ENCODE measurements at places on chromosomes 2 and 18.
A peak's percentile ranks its signal among the peaks of the same experiment; 100 is the strongest.

DNA sequence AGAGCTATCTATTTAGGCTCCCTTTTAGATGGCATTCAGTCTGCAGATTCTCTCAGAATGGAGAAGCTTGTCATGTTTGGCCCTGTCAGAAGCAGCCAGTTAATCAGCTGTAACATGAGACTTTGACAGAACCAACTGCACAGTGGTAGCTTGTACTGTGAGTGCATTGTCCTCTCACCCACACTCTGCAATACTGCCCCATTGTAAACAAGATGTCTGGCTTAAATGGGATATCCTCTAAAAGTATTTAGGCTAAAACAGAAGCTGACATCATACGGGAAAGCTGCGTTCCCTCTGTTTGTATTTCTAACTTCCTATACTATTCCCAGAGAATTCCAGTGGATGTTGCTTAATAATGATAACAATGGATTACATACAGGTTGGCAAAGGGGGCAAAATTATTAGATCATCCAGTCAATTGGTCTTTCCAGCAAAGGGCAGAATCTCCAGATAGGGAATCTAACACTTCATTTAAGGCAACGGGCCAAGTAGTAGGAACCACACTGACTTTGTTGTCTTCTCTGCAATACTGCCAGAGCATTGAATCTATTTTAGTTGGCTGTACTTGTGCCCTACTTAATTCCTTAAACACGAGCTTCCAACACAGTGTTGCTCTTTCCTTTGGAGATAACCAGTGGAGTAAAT is 15.4 kb upstream of the STAT4 start:
- no peak for DNase-seq

DNA sequence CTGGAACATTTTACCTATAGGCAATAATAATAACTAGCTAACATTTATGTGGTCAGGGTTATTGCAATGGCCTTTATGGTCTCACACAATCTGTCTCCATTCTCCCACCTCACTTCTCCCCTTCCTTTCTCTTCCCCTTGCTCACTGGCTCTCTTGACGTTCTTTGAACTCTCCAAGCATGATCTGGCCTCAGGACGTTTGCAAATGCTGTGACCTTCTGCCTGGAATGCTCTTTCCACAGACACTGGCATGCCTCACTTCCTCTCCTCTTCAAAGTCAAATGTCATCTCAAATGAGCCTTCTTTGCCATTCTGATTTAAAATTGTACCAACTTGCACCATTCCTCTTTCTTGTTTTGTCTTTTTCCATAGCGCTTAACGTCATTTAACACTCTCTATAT is 25.3 kb upstream of the GCG start:
- DNase-seq: no peak

DNA sequence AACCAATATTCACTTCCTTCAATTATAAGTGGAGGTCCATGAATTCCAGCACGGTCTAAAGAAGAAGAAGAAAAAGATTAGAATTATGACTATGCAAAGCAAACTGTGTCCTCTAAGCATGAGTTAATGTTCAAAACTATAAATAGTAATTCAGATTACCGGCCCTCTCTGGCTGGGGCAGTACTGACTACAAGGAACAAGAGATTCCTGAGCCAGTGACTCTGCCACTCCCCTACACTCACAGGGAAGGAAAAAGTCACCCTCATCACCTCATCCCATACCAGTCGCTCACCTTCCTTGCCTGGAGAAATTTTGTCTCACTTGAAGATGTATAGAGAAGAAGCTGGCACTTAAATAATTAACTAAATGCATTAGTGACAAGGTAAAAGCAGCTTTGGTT is 56.5 kb upstream of the CD302 start:
- no peak for DNase-seq

GRCh38 chr18:60157810-60158209 is 214.8 kb downstream of the MC4R start:
- DNase-seq: no peak

GRCh38 chr2:130744287-130745117 is 10.8 kb upstream of the AMER3 start:
- DNase-seq: no peak

- no peak for DNase-seq
These were observed 117.7 kb upstream of the SETBP1 start for GRCh38 chr18:44562986-44563385.

- DNase-seq: no peak
These were observed 14.6 kb downstream of the SLC4A5 start for GRCh38 chr2:74328573-74328972.

DNA sequence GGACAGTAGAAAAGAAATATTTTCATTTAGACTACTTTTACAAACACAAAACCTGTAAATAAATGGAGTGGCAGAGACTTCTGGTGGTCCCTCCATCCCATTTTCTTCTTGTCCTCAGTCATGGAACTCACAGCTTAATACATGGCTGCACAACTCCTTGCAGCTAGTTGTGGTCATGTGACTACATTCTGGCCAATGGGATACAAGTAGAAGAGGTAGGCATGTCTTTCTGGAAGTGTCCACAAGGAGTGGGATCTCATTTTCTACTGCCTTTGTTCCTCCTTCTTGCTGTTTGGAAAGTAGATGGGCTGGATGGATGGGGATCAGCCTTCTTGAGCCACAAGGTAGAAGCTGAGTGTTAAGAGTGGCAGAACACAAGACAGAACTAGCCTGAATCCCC is 555.8 kb downstream of the SATB2 start:
- DNase-seq: no peak

DNA sequence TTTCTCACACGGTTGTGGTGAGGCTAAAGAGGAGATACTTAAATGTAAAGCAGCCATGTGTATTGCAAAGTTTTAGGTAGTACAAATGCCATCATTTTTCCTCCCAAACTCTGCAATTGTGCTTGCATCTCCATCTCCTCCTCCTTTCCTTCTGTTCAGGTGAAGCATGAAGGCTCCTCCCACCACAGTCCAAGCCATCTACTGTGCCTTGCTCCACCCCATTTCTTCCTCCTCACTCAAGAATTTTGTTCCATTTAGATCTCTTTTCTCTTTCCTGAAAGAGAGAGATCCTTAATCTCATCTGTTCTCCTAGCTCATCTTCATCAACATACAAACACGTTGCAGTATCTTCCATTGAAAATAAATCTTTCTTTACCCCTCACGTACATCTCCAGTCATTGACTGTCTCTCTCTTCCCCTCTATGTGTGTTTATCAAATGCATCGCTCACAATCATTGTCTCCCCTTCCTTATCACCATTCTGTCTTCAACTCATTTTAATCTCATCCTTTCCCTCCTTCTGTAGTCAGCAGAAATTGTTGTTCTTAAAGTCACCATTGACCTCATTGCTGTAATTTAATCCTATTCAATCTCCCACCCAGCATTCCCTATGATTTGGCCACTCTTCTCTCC is 392.1 kb downstream of the RAD51AP2 start:
- no peak for DNase-seq

GRCh38 chr18:65623676-65624075 is 127.1 kb upstream of the CDH7 start:
- DNase-seq: no peak

GRCh38 chr18:49769047-49769728 is 44.1 kb downstream of the ACAA2 start:
- DNase-seq: no peak

GRCh38 chr2:45180033-45180746 is 170.9 kb upstream of the SIX2 start:
- DNase-seq: no peak

DNA sequence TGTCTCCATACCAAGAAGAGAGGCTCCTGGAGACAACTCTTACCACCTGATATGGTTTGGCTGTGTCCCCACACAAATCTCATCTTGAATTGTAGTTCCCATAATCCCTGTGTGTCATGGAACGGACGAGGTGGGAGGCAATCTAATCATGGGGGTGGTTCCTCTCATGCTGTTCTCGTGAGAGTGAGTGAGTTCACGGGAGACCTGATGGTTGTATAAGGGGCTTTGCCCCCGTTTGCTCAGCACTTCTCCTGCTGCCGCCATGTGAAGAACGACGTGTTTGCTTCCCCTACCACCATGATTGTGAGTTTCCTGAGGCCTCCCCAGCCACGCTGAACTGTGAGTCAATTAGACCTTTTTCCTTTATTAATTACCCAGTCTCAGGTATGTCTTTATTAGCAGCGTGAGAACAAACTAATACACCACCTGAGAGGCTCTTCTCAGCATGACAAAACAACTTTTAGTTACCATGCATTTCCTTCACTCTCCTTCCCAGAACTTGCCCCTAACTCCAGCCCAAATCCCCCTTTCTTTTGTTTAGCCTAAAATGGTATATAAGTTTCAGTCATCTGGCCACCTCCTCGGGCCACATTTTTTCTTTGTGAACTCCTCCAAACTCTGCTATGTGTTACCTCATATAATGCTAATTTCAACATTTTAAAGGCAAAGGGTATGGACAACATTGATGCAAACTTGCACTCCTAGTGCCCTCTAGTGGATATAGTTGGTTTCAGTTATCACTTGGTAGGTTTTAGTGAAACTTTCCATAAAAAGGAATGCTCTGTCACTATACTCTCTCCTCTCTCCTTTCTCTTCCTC is 58.6 kb upstream of the SLC25A52 start:
- peak; percentile 61 for DNase-seq

DNA sequence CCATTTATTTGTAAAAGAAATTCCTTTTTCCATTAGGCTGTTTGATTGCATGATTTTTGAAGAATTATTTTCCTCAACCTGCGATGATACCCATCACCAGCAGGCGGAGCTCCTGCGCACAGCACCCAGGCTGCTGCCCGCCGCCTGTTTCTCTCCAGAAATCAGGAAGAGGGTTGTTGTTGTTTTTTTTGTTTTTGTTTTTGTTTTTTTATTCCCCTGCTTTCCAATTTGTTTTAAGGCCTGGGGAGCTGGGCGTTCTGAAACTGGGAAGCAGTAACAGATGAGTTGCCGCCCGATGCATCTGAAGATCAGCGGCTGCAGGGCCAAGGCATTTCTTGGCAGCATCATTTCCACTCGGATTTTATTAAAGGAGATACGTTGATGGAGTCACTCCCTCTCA is 132.1 kb downstream of the MBP start:
- DNase-seq: peak; percentile 27

DNA sequence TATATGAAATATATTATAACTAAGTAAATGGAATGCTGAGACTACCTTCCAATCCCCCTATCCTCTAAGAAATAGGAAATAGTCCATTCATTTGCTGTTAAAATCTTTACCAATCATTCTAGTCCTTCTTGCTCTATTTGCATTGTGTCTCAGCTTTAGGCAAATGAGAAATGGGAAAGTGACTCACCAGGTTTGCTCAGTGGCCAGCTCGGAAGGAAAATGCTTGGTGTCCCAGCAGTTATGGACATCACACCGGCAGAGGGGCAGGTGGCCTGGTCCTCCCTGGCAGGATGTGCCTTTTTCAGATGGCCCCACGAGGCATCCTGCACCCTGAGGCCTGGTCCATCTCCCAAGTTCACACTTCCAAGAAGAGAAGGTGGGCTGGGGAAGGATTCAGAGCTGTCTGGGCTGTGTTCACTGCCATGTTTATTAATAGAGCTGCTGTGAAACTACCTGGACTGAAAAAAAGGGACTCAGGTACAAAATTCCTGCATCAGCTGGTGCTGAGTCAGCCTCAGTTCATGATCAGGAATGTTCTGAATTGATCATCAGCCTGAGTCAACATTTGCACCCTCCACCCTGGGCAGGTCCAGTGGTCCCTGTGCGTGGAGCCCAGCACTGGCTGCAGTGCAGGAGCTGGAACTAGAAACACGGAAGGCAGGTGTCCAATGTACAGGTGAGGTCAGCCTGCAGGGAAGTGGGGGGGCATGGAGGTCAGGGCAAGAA is 60.1 kb upstream of the ARL4C start:
- no peak for DNase-seq
